Fibroblast of skin of right quadriceps (primary cell): ENCODE measurements at places on chromosomes 2 and 18.
A peak's percentile ranks its signal among the peaks of the same experiment; 100 is the strongest.

DNA sequence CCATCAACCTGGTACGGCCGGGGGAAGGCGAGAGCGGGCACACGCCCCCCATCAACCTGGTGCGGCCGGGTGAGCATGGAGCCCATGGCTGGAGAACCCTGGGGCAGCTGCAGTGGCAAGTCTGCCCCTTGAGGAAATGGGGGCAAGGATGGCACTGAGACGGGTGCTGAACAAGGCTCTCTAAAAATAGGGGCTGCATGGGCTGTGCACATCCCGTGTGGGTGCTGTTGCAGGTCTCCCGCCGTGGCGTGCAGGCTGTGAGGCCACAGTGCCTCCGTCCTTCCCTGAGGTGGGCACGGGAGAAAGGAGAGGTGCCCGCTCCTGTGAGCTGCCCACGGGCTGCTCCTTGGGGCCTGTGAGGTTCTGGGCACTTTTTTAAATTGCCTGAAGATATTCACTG lies 99.2 kb downstream of the NFATC1 start:
- no peak for DNase-seq

- peak; percentile 29 for DNase-seq
These were observed 80.3 kb downstream of the DYNAP start for GRCh38 chr18:54671291-54671881.

- DNase-seq: no peak
These were observed 26.6 kb upstream of the SPATS2L start for GRCh38 chr2:200279857-200280256.

DNA sequence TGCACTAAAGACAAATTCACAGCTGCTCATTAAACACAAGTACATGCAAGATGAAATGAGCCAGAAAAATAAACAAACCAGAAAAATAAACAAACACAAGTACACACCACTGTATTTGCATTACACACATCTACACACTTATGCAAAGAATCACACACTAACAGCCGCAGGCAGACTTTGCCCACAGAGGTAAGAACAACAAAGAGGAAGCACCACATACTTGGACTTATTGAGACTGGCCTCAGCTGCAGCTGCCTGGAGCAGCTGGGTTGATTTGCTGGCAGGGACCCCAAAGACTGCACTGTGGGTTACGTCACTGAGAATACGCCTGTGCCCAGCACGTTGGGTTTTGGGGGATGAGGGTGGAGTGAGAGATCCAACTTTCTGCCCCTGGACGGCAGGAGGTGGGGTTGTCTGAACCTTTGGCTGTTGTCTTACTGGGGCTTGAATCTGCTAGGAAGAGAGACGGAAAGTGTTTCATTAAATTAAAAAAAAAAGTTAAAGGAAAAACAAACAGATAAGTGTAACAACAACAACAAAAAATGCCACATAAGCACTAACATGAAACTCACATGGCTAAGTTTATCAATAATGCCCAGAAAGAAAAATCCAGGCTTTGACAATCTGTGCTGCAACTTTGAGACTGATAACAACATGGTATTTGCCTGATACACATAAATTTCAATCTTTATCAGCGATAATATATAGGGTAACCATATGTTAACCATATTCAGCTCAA lies 71.9 kb upstream of the NFU1 start:
- DNase-seq: no peak

DNA sequence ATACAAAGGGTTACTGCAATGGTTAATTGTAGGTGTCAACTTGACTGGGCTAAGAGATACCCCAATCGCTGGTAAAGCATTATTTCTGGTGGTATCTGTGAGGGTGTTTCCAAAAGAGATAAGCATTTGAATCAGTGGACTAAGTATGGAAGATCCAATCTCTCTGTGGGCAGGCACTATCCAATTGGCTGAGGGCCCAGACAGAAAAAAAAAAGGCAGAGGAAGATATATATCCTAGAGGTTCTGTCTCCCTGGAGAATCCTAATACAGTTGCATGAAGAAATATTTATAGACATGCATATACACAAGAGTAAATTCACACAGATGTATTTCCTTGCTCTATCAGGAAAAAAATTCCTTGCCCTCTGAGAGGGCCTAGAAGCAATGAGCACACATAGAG lies 43.9 kb downstream of the TBC1D8 start:
- DNase-seq: no peak
